ENCODE measurements at places on chromosomes 12 and 14.

GRCh38 chr12:57795354-57795753, 12.8 kb downstream of the TSFM start:
- DNase-seq, result no peak

DNA sequence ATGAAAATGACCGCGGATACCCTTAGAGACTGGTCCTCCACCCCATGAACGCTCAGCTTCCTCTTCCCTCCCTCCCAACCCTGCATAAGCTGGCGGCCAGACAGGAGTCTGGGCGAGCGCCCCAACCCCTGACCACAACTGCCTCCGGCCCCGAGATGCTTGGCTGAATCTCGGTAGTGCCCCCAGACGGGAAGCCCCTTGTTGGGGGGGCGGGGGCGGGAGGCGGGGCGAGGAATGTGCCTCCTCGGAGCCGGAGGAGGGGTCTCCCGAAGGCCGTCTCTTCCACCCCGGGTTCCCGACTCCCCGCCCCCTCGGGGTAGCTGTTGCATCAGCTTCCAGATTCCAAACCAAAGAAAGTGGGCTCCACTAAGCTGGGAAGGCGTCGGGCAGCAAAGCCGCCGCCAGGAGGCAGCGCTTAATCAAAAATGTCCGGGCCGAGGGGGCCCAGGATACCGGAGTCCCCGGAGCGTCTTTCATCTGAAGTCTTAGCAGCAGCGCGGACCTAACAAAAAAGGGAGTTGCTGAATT, 7.1 kb upstream of the MRPL52 start:
- DNase-seq, result peak; percentile 26

DNA sequence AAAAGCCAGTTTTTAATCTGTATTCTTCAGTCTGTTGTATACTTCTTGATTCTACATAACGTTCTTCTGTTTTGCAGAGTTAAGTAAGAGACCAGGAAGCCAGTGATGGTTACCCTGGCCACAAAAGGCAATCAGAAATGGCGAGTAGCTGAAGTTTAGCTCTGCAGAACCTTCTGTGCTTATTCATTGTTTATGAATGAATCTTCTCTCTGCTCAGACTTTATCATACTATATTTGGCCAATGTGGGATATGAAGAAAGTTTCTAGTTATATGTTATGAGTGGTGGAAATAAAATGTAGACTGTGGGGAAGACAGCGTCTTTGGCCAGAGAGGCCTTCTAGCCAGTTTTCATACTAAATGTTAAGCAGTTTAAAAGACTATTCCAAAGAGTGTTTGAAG, 249.9 kb upstream of the RGS6 start:
- no peak for DNase-seq

GRCh38 chr14:72665259-72665658, 228.6 kb downstream of the DPF3 start:
- no peak for DNase-seq

- DNase-seq, result no peak
Measured at GRCh38 chr12:97545804-97546203, 83.2 kb downstream of the RMST start.

DNA sequence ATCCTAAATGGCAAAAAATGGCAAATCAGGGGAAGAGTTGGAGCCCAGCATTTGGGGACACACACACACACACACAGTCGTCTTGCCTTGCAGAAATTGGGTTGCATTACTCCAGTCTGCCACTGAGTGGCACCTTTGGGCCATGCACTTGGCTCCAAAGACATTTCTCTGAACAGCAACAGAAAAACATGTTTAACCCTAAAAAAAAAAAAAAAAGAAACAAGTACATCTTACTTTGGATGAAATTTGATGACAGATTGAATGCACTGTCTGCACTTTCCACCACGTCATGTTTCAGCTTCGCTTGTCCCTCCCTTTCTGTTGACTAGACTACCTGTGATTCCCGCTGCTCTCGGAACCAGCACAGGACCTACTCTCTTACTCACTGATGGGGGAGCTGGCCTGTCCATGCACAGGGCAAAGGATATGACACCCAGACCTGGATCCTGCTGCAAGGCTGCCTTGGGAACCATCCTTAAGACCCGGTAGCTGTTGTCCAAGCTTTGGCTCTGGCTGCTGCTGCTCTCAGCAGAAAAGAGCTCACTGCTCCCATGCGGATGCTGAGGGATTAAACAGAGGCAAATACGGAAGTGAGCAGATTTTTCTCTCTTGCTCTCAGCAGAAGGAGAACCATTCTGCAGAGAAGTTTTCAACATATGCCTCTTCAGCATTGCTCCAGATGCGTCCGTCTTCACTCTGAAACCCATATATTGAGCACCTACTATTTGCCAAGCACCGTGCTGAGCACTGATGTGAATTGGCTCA, 376.8 kb downstream of the DPF3 start:
- peak; percentile 72 for DNase-seq

DNA sequence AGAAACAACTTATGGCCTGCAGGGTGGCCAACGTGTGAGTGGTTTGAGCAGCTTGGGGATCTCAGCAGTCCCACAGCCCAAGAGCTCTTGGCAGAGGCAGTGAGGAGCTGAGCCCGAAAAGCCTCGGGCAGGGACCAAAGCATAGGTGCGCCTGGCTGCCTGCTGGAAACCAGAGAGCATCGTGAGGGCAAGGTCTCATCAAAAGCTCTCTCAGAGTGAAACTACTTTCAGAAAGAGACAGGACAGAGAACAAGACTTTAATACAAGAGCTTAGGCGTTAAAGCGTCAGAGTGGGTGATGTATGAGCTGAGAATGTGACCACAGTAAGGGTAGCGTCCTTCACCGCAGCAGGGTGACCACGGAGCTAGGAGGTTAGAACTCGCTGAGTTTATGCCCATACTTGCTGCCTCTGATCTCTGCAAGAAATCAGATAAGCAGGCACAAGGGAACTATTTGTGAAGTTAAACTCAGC, 30.8 kb downstream of the LGMN start:
- DNase-seq, result no peak

- DNase-seq, result no peak
Measured at GRCh38 chr14:72583316-72584272, 310.3 kb downstream of the DPF3 start.

GRCh38 chr12:113292091-113292490, 42.8 kb downstream of the SLC8B1 start:
- DNase-seq, result no peak

- DNase-seq, result no peak
Measured at GRCh38 chr12:89472508-89472907, 52.1 kb downstream of the GALNT4 start.

DNA sequence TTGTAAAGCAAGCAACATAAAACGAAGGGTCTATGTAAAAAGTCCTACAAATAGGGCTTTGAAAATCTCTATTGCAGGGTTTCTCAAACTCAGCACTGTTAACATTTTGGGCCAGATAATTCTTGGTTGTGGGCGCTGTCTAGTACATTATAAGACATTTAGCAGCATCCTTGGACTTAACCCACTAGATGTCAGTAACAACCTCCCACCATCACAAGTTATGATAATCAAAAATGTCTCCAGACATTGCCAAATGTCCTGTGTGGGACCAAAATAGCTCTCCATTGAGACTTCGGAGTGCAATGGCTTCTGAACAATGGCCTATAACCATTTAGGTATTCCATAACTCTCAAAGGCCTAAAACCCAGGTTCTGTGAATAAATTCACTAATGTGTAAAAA, 22.9 kb upstream of the DHRS7 start:
- DNase-seq, result no peak

DNA sequence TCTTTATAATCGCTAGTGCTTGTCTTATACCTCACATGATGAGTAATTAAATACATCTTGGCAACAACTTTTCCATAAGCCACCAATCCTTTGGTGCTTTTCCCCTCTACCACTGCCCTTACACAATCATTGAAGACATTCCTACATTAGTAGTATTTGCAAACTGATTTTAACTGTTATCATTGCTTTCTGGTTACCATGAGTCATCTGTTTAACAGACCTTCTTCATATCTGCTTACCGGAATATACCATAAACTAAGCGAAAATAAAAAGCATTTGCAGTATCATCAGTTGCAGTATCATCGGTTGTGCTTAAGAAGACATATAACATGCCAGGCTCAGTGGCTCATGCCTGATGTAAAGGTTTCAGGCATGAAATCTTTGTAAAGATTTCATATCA, 54.8 kb upstream of the PLEKHA5 start:
- no peak for DNase-seq

GRCh38 chr14:49971156-49972130, 78.6 kb downstream of the ARF6 start:
- DNase-seq, result no peak

- DNase-seq, result no peak
Measured at GRCh38 chr14:57533214-57533613, 39.6 kb upstream of the CCDC198 start.

DNA sequence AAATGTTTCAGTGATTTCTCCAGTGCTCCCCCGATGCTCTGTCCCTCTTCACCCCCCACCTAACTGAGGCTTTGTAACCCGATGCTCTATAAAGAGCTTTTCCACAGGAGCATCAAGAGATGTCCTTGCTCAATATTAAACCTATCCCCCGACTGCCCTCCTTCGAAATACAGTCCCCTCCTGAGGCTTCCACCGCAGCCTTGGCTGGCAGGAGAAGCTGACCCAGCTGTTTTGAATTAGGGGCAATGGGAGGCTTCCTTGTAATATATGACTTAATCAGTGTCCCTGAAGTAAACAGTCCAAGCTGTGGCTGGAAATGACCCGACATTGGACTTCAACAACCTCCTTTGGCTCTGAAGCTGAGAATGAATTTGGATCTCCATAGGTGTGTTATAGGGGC, 62.4 kb downstream of the TMEM30B start:
- DNase-seq, result peak; percentile 14

DNA sequence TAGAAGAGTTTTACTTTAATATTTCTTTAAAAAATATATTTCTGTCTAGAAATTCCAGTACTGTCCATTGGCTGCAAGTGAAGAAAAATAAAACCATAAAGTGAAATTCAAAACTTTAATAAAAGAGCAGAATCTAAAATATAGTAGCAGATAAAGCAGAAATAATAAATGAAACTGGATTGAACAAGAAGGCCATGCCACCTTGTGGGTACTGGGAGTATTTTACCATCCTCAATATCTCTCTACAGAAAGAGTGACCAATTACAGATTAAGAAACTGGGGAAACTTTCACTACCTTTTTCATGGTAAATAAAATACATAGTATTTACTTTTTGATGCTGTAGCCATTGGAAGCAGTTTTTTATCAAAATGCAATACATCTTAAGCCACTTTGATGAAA, 220.5 kb downstream of the BCAT1 start:
- no peak for DNase-seq

DNA sequence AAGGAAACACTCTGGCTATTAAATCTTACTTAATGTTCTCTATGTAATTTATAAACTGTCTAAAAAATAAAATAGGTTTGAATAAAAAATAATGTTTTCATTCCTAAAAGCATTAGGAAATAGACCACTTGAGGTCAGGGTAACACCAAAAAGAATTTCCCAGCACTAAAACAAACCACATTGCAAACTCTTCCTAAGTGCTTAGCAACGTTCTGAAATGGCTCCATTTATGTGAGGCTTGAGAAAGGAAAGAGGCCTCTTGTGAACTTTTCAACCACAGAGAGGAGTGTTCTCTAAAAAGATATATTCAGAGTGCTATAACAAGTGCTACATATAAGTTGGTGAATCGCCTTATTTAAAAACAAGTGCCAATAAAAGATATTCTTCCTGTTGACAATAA, 42.7 kb downstream of the ALX1 start:
- no peak for DNase-seq

- DNase-seq, result no peak
Measured at GRCh38 chr14:31020834-31021575, 4.4 kb upstream of the AP4S1 start.

GRCh38 chr12:32353540-32353939, 45.8 kb upstream of the FGD4 start:
- DNase-seq, result no peak

DNA sequence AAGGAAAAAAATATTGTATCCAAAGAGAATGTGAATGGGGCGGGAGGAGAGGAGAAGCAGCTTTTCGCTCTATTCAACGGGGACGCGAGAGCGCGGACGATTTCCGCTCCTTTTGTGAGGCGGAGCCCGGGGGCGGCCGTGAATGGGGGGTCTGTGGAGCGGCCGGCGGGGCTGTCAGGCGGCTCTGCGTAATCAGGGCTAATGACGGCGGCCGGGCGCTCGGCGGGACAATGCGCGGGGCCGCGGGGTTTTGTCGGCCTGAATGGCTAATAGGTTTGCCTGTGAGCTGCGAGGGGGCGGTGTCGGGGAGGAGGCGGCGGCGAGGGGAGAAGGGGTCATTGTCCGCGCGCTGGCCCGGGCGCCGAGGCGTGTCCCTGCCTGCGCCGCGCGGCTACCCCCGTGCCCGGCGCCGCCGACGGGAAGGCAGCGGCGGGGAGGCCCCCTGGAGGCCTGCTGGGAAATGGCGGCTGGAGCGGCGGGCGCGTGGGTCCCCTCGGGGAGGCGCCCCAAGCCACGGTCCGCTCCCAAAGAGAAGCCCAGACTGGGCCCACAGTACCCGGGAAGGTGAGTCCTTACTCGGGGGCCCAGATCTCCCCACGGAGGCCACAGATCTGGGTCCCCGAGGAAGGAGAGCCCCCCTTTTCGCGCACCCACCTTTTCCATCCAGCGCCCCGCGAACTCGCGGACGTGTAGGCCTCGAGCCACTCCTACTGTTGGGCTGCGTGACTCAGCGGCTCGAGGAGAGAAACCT, 6.0 kb downstream of the SIX6 start:
- DNase-seq, result peak; percentile 89
